ENCODE measurements at places on chromosomes 7 and 10. TPM values are rescaled to one million over a fixed set of nuclear protein-coding genes. Genes with fewer than 3 reads are reported as not detected.

Gene PPP1R17
- total RNA-seq = not detected

Gene HMX3
- total RNA-seq = not detected

Gene NPSR1
- total RNA-seq = not detected

Gene ZP3
- 4.0 TPM for total RNA-seq

Gene PRF1
- total RNA-seq = 265 TPM

Gene TSPAN12
- total RNA-seq = not detected

Gene TMEM236
- total RNA-seq = 0.13 TPM

Gene WNT8B
- 0.37 TPM for total RNA-seq

Gene PITX3
- not detected for total RNA-seq

Gene CHAT
- not detected for total RNA-seq

Gene ANKRD2
- total RNA-seq = 0.26 TPM

Gene PTF1A
- not detected for total RNA-seq

Gene WIPF3
- total RNA-seq = not detected

Gene MBL2
- not detected for total RNA-seq

Gene ZNF33A
- 26.6 TPM for total RNA-seq

Gene LAMB1
- not detected for total RNA-seq

Gene VAX1
- total RNA-seq = not detected

Gene INMT
- total RNA-seq = not detected

Gene TMEM213
- not detected for total RNA-seq

Gene LDB3
- total RNA-seq = not detected

Gene FOXP2
- total RNA-seq = not detected

Gene PUS7
- total RNA-seq = 15.0 TPM

Gene RAB19
- total RNA-seq = 7.3 TPM

Gene GRM3
- not detected for total RNA-seq

Gene RARRES2
- not detected for total RNA-seq

Gene NPTX2
- total RNA-seq = not detected

Gene NUTM2E
- total RNA-seq = 0.11 TPM

Gene TUBAL3
- total RNA-seq = not detected

Gene ORAI2
- total RNA-seq = 72.5 TPM

Gene NRCAM
- 0.05 TPM for total RNA-seq

Gene ZYX
- total RNA-seq = 179 TPM

Gene MTPN
- total RNA-seq = 138 TPM

Gene GATA3
- 44.9 TPM for total RNA-seq

Gene GCK
- total RNA-seq = not detected

Gene HYAL4
- total RNA-seq = not detected

Gene PAX4
- total RNA-seq = not detected

Gene PDE1C
- total RNA-seq = not detected

Gene ERVW-1
- total RNA-seq = not detected

Gene CDC123
- total RNA-seq = 99.0 TPM

Gene PNLIPRP1
- total RNA-seq = not detected

Gene H2AZ2
- total RNA-seq = 435 TPM

Gene SDHAF3
- 24.2 TPM for total RNA-seq

Gene ADO
- 22.6 TPM for total RNA-seq

Gene NRP1
- total RNA-seq = 0.23 TPM

Gene SAMD9L
- total RNA-seq = 102 TPM

Gene CTNNA3
- total RNA-seq = 1.3 TPM

All from activated CD8-positive, alpha-beta T cell treated with anti-CD3 and anti-CD28 coated beads, Interleukin-2, amount 10 ng/mL, durations not matched to agents 7 days and 5 days (primary cell).